Activated CD8-positive, alpha-beta T cell treated with anti-CD3 and anti-CD28 coated beads, Interleukin-2, amount 10 ng/mL, durations not matched to agents 7 days and 5 days (primary cell): ENCODE measurements at places on chromosomes 16 and 17.

DNA sequence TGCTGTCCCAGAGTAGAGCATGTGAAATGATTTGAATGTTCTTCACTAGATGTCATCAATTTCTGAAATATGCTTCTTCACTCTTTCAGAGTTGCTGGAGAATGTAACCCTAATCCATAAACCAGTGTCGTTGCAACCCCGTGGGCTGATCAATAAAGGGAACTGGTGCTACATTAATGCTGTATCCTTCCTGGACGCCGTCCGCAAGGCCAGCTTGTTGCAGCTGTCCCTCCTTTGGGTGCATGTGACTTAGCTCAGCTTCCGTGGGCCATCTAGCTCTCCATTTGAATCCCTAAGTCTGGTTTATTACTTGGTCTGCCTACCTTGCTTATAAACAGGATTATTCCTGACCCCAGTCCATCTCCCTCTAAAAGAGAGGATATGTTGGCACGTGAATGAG, 58.8 kb downstream of the USP10 start:
- no peak for DNase-seq

DNA sequence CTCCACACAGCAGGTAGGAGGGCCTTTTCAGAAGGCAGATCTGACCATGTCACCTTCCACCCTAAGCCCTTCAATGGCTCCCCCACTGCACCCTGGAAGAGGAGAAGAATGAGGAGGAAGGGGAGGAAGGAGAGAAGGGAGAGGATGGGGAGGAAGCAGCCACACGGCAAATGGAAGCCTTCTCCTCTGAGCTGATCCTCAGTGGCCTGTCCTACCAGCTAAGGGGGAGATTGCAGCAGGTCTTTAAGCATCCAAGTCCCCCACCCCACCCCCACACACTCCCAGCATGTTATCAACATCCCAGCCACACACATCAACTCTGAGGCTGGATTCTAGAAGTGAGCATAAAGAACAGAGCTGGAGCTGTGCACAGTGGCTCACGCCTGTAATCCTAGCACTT, 46.2 kb upstream of the RBFOX3 start:
- no peak for DNase-seq

DNA sequence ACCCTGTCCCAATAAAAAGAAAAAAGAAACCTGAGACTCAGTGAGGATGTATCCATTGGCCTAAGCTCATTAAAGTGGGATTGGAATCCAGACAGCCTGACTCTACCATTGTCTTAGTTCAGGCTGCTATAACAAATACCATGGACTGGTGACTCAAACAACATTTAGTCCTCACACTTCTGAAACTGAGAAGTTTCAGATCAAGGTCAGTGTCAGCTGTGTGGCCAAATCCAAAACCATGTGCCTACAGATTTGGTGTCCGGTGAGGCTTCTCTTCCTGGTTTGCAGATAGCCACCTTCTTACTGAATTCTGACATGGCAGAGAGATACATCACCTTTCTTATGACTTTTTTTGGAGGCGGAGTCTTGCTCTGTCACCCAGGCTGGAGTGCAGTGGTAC, 53.3 kb upstream of the KDM8 start:
- no peak for DNase-seq

DNA sequence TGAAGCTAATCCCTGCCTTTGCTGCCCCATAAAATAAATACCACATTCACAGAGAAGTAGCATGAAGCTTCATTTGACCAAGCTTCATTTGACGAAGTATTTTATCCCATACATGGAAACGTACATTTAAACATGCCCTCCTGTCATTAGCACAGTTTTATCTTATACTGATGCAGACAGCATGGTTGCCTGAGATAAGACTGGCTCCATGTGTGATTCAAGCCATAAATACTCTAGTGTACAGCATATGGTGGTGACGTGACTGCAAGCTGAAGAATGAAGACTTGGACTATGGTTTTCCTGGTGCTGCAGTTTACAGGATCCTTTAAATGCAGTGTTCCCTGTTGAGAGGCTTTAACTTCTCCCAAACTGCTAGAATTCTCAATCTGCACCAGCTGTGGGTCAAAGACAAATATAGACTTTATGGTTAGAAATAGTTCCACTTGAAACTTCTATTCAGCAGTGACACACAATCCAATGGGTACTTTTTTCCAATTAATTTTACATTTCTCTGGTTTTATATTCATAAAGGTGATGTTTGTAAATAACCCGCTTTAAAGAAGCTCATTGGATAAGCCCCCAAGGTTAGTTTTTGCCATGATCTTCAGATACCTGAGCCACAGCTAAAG, 64.9 kb downstream of the CYB561 start:
- DNase-seq, result no peak

DNA sequence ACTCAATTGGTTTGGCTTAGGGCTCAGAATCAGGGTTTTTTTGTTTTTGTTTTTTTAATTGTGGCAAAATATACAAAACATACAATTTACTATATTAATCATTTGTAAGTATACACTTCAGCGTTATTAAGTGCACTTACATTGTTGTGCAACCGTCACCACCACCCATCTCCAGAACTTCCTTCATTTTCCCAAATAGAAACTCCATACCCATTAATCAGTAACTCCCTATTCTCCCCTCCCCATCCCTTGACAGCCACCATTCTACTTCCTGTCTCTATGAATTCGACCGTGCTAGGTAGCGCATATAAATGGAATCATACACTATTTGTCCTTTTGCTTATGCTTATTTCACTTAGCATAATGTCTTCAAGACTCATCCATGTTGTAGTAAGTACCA, 45.2 kb upstream of the DHX40 start:
- DNase-seq, result no peak

- DNase-seq, result no peak
These were observed 90.0 kb downstream of the FOXL1 start for GRCh38 chr16:86668136-86668910.

DNA sequence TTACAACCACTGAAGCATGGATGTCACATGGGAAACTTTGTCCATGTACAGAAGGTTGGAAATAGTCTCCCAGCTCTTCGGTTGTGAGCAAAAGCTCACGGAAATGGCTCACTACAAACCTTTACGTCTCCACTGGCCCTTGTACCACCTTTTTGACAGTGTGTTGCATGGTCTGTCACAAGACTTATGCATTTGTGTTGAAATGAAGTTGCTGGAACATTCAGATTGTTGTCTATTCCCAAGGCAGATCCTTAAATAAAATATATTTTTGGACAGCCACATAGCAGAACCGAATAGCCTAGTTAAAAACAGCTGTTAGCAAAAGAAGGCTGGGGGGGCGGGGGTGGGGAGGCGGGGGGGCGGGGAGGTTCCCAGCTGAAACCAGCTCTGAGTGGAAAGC, 39.2 kb downstream of the KNOP1 start:
- no peak for DNase-seq

DNA sequence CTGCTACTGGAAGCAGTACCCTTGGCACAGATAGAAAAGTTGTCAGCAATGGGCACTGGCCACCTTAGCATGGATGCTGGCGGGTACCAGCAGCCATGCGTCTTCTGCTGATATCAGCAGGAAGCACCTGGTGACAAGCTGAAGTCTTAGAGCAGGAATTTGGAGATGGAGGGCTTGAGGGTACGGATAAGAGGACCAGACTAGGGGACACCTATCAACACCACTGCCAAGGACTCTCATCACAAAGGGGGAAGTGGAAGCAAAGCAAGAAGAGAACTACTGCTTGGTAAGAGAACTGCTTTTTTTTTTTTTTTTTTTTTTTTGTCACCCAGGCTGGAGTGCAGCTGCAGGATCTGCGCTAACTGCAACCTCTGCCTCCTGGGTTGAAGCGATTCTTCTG, 35.4 kb upstream of the LYRM9 start:
- no peak for DNase-seq
